ENCODE measurements at places on chromosomes 12 and 14.

DNA sequence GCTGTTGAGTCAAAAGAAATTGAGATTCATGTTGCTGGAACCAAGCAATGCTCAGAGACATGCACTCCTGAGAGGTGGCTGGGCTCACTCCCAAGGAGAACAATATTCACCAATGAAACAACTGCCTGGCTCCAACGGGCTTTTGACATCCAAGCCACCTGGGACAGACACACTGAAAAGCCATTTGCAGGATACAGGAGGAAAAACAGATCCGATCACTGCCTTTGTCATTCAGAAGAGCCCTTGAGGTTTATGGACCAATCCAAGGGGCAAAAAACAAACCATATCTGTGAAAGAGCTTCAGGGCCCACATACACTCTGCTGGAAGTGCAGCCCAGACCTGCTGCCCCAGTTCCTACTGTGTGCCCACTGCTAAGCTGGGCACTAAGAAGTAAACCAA is 277.5 kb downstream of the NUAK1 start:
- peak; percentile 18 for DNase-seq

DNA sequence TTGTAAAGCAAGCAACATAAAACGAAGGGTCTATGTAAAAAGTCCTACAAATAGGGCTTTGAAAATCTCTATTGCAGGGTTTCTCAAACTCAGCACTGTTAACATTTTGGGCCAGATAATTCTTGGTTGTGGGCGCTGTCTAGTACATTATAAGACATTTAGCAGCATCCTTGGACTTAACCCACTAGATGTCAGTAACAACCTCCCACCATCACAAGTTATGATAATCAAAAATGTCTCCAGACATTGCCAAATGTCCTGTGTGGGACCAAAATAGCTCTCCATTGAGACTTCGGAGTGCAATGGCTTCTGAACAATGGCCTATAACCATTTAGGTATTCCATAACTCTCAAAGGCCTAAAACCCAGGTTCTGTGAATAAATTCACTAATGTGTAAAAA is 22.9 kb upstream of the DHRS7 start:
- no peak for DNase-seq

GRCh38 chr12:103771466-103771865 is 69.6 kb downstream of the NT5DC3 start:
- DNase-seq = no peak

GRCh38 chr14:22232933-22233332 is 356.1 kb downstream of the DAD1 start:
- DNase-seq = no peak

DNA sequence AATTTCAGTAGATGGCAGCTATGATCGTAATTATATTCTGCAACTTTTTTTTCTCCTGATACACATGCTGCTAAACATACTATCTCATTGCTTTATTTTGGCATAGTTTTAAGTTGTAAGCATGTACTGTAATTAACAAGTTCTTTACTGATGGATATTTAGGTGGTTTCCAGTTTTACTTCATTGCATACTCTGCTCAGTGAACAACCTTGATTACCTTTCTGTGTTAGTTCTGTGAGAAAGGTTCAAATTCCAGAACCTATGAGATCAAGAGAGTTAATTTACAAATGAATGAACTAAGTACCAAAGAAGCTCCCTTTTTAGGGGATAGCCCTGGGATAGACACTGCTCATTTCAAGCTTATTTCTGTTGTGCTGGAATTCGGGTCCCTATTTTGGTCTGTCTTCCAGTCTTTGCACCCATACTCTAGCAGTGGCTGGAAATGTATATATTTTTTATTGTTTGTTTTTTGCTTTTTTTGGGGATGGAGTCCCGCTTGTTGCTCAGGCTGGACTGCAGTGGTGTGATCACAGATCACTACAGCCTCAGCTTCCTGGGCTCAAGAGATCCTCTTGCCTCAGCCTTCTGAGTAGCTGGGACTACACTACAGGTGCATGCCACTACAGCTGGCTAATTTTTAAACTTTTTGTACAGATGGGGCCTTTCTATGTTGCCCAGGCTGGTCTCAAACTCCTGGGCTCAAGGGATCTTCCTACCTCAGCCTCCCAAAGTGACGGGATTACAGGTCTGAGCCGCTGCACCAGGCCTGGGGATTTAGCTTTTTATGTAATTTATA is 10.6 kb downstream of the PAPOLA start:
- peak; percentile 49 for DNase-seq
